Smooth muscle cell of trachea (primary cell): ENCODE measurements at places on chromosomes 16 and 17. TPM values are rescaled to one million over a fixed set of nuclear protein-coding genes. Genes with fewer than 3 reads are reported as not detected.

Gene HASPIN
- 0.99 and 5.1 TPM in 2 replicates for total RNA-seq

Gene RAB37
- total RNA-seq: 0.83 and 0.87 TPM in 2 replicates

Gene CDRT15L2
- total RNA-seq: not detected in 2 replicates

Gene TNP2
- not detected in 2 replicates for total RNA-seq

Gene TMEM204
- total RNA-seq: 9.0 and 10.1 TPM in 2 replicates

Gene BEAN1
- total RNA-seq: not detected in 2 replicates

Gene PCYT2
- 63.5 and 63.7 TPM in 2 replicates for total RNA-seq

Gene PLCD3
- total RNA-seq: 34.6 and 72.0 TPM in 2 replicates

Gene SYT17
- 0.29 and 0.66 TPM in 2 replicates for total RNA-seq

Gene SCGB1C2
- not detected in 2 replicates for total RNA-seq

Gene EVPLL
- total RNA-seq: not detected in 2 replicates

Gene SSTR5
- not detected in 2 replicates for total RNA-seq

Gene NEUROD2
- total RNA-seq: not detected in 2 replicates

Gene C17orf100
- 0.58 and 1.2 TPM in 2 replicates for total RNA-seq

Gene MT1A
- total RNA-seq: 1.5 and 1.7 TPM in 2 replicates
